ENCODE measurements at places on chromosomes 2 and 18. TPM values are rescaled to one million over a fixed set of nuclear protein-coding genes. Genes with fewer than 3 reads are reported as not detected.

GRCh38 chr2:10537522-10538199, 89.5 kb upstream of the ODC1 start:
- H3K4me3 ChIP-seq = no peak overlapping the region
- no peak for DNase-seq
- no peaks in the 10 kb centered on the region for H3K36me3 ChIP-seq
- no peak overlapping the region for H3K27ac ChIP-seq

DNA sequence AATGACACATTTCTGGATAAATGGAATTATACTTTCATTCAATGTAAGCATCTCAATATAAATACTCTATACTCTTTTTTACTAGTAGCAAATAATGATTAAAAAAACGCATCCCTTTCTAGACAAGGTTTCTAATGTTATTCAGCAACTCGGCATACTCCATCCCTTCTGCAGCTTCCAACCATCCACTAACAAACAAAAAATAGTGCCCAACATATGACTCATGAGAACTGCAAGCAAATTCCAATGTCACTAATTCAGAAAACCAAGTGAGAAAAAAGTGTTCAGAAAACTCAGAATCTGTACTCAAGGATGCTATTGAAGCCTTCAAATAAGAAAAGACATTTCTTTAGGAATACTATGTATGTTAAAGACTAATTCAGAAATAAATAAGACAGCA, 140.0 kb downstream of the BAZ2B start:
- no peaks in the 10 kb centered on the region for H3K27me3 ChIP-seq
- no peak for DNase-seq
- no peak overlapping the region for H3K27ac ChIP-seq
- H3K4me1 ChIP-seq = no peaks in the 10 kb centered on the region
- peaks cover 18% of the 10 kb centered on the region for H3K36me3 ChIP-seq

- peaks cover 1% of the 10 kb centered on the region for H3K36me3 ChIP-seq
- DNase-seq = no peak
- no peak overlapping the region for H3K4me3 ChIP-seq
- H3K27me3 ChIP-seq = no peaks in the 10 kb centered on the region
Observed at GRCh38 chr2:234241656-234242458, 191.4 kb downstream of the SPP2 start.

- H3K4me1 ChIP-seq = no peaks in the 10 kb centered on the region
- H3K4me3 ChIP-seq = no peak overlapping the region
- no peaks in the 10 kb centered on the region for H3K36me3 ChIP-seq
- no peak overlapping the region for H3K27ac ChIP-seq
- no peak for DNase-seq
Observed at GRCh38 chr2:9397201-9397600, 26.1 kb downstream of the ITGB1BP1 start.

- DNase-seq = no peak
- H3K27me3 ChIP-seq = peaks cover 23% of the 10 kb centered on the region
- no peaks in the 10 kb centered on the region for H3K36me3 ChIP-seq
- H3K4me3 ChIP-seq = no peak overlapping the region
Observed at GRCh38 chr2:227822416-227823003, 8.9 kb downstream of the CCL20 start.

DNA sequence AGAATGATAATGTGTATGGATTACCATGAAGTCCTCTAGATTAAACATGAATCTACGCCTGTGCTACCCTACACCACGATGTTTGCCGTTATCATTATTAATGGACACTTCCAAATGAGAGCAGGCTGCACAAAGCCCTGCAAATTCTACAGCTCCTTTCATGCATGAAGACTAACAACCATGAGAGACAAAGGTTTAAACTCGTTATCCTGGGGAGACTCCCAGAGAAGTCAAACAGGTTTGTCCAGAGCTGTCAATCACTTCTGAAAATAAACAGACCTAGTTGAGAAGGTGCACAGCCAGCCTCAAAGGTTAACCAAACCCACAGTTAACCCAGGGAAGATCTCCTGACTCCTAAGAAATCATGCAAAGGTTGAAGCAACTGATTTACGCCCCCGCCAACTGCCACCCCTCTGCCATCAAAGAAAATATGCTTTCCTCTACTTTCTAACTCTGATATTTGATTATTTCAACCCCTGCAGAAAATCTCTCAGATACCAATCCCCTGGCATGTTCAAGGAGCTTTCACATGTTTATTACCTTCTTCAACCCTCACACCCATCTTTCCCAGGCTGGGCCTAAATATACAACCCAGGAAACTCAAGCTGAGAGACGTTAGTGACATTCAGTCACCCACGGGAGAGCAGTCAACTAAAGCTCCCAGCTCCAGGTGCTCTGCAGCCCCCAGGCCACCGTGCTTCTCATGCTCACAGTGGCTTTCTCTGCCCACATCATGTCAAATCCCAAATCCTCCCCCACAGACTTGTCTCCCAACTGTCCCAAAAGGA, 35.9 kb downstream of the MYO5B start:
- H3K27me3 ChIP-seq = peaks cover 13% of the 10 kb centered on the region
- no peak overlapping the region for H3K27ac ChIP-seq
- H3K4me1 ChIP-seq = no peaks in the 10 kb centered on the region
- no peak for DNase-seq
- no peak overlapping the region for H3K4me3 ChIP-seq
- H3K36me3 ChIP-seq = no peaks in the 10 kb centered on the region

CYB5A gene
- 78.3 TPM for total RNA-seq

FOXD4L1 gene
- total RNA-seq = not detected

KLHL14 gene
- total RNA-seq = not detected

DNA sequence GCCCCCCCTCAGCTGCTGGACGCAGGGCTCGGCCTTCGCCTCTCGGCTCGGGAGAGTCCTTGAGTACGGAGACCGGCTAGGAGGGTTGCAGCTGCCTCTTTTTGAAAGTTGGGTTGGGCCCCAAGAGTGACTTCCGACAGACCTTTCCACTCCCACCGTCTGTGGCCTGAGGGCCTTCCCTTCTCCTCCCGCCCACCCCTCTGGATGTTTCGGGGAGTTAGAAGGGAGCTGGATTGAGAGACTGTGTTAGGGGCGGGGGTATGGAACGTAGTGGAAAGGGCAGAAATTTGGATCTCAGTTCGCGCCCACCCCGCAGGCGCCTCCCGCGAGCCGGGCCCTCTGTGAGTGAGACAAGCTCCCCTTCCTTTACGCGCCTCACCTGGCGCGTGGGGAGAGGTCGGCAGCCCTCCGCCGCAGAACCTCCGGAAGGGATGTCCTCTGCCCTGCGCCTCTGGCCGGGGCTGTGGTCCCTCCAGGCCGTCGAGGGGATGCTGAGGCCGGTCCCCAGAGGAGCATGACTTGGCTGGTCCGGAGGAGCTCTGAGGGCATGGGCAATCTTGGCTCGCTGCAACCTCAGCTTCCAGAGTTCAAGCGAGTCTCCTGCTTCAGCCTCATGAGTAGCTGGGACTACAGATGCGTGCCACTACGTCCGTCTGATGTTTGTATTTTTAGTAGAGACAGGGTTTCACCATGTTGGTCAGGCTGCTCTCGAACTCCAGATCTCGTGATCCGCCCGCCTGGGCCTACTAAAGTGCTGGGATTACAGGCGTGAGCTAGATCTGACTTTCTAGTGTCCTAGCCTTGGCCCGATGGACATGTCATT, 15.9 kb downstream of the C2orf74 start:
- H3K36me3 ChIP-seq = peaks cover 40% of the 10 kb centered on the region
- peak overlapping the region; percentile 92 for H3K27ac ChIP-seq
- peak overlapping the region; percentile 88 for H3K4me3 ChIP-seq

DNA sequence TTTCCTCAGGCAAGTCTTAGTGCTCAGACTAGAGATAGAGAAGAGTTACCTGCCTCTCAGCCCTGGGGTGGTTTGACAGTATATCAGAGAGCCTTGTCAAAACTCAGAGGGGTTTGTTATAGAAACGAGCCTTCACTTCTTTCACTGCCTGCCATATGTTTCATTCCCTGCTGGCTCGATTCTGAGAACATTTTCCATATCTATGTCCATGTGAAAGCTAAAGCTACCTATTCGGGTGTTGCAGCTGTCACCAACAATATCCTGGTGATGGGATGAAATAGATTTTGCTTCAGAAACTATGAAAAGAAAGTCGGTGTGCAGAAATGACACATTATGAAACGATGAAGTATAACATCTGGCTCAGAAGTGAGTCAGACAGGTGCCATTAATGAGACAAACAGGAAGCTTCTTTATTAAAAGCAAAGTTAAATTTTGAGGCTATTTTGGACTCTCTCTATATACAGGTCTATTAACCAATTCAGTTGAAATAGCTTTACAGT, 56.1 kb upstream of the TANK start:
- peak overlapping the region; percentile 54 for H3K27ac ChIP-seq
- H3K4me3 ChIP-seq = no peak overlapping the region
- peaks cover 34% of the 10 kb centered on the region for H3K4me1 ChIP-seq
- H3K27me3 ChIP-seq = peaks cover 3% of the 10 kb centered on the region

GRCh38 chr2:23523373-23524260, 138.6 kb downstream of the KLHL29 start:
- no peak overlapping the region for H3K4me3 ChIP-seq
- no peak for DNase-seq
- H3K4me1 ChIP-seq = peaks cover 10% of the 10 kb centered on the region
- no peaks in the 10 kb centered on the region for H3K36me3 ChIP-seq
- H3K27ac ChIP-seq = no peak overlapping the region

GRCh38 chr2:147937744-147938349, 82.7 kb downstream of the ORC4 start:
- no peak overlapping the region for H3K27ac ChIP-seq
- H3K27me3 ChIP-seq = no peaks in the 10 kb centered on the region
- H3K36me3 ChIP-seq = peaks cover 2% of the 10 kb centered on the region
- DNase-seq = no peak
- no peaks in the 10 kb centered on the region for H3K4me1 ChIP-seq

GRCh38 chr2:170465241-170465640, 249.9 kb upstream of the SP5 start:
- no peak overlapping the region for H3K27ac ChIP-seq
- no peak overlapping the region for H3K4me3 ChIP-seq
- DNase-seq = no peak

- peaks cover 4% of the 10 kb centered on the region for H3K27me3 ChIP-seq
- no peaks in the 10 kb centered on the region for H3K36me3 ChIP-seq
- no peak overlapping the region for H3K27ac ChIP-seq
- H3K4me3 ChIP-seq = no peak overlapping the region
Observed at GRCh38 chr2:238896641-238897040, 48.8 kb downstream of the TWIST2 start.

DNA sequence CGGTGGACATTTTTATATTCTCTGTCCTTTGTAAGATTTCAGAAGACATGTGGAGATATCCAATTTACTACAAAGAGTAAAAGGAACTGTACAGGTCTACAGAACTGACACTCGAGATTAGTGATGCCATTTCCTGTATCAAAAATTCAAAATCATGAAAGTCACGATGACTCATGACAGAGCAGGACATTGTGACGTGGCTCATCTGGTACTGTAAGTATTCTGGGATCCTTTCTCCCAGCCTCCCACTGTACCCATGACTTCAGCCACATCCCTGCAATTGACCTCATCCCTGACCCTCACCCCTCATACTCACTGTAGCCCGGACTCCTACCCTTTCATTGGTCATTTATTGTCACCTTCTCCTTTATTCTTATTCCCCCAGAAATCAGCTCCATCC, 736.5 kb downstream of the EPHA4 start:
- H3K36me3 ChIP-seq = no peaks in the 10 kb centered on the region
- H3K27ac ChIP-seq = no peak overlapping the region
- no peak overlapping the region for H3K4me3 ChIP-seq
- no peak for DNase-seq
- no peaks in the 10 kb centered on the region for H3K4me1 ChIP-seq

- no peaks in the 10 kb centered on the region for H3K36me3 ChIP-seq
- H3K4me1 ChIP-seq = peaks cover 3% of the 10 kb centered on the region
- no peak for DNase-seq
- no peak overlapping the region for H3K4me3 ChIP-seq
Observed at GRCh38 chr18:31207391-31207790, 44.7 kb upstream of the DSC1 start.

DNA sequence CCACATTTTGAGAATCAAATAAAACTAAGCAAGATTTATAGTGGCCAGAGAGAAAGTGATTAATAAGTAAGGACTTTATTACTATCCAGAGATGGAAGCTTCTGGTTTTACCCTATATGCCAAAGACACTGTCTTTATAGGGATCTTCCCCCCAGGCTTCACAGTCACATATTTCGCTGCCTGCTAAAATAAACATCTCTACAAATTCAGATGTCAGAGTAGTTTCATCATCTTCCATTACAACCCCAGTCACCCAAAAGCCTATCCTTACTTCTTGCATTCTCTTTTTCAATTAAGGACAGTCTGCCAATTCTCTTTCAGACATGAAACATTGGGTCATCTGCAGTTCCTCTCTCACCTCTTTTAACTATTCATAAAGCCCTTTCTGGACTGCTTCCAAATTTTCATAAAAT, 28.3 kb downstream of the CREB1 start:
- H3K27ac ChIP-seq = no peak overlapping the region
- DNase-seq = no peak
- H3K4me1 ChIP-seq = peaks cover 28% of the 10 kb centered on the region

GRCh38 chr18:60831971-60832370, 459.4 kb upstream of the MC4R start:
- no peaks in the 10 kb centered on the region for H3K27me3 ChIP-seq
- H3K27ac ChIP-seq = no peak overlapping the region
- H3K4me1 ChIP-seq = no peaks in the 10 kb centered on the region
- H3K4me3 ChIP-seq = no peak overlapping the region

- no peak for DNase-seq
- no peaks in the 10 kb centered on the region for H3K4me1 ChIP-seq
- no peak overlapping the region for H3K27ac ChIP-seq
- no peak overlapping the region for H3K4me3 ChIP-seq
Observed at GRCh38 chr2:31332521-31332920, 82.0 kb downstream of the XDH start.

DNA sequence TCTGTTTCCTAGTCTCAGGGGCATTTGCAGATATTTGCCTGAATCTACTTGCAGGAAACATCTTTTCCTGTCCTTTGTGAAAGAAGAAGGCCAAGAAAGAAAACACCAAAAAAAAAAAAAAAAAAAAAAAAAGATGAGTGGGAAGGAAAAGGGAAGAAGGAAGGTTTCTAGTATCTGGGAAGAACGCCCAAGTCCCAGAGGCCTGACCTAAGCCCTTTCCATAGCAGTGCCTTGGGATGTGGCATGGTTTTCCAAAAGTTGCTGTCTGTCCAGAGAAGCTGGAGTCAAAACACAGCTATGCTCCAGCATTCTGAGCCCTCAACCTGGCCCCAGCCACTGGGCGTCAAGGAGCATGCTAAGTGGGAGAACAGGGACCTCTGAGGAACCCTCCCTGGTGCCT, 123.5 kb downstream of the INHBB start:
- no peak overlapping the region for H3K4me3 ChIP-seq
- no peaks in the 10 kb centered on the region for H3K36me3 ChIP-seq
- H3K27ac ChIP-seq = no peak overlapping the region
- no peaks in the 10 kb centered on the region for H3K4me1 ChIP-seq

GRCh38 chr2:29001806-29002205, 20.7 kb downstream of the TOGARAM2 start:
- DNase-seq = no peak
- no peaks in the 10 kb centered on the region for H3K27me3 ChIP-seq
- no peak overlapping the region for H3K27ac ChIP-seq
- no peaks in the 10 kb centered on the region for H3K36me3 ChIP-seq
